ENCODE measurements at places on chromosomes 5 and 9.
A peak's percentile ranks its signal among the peaks of the same experiment; 100 is the strongest.

DNA sequence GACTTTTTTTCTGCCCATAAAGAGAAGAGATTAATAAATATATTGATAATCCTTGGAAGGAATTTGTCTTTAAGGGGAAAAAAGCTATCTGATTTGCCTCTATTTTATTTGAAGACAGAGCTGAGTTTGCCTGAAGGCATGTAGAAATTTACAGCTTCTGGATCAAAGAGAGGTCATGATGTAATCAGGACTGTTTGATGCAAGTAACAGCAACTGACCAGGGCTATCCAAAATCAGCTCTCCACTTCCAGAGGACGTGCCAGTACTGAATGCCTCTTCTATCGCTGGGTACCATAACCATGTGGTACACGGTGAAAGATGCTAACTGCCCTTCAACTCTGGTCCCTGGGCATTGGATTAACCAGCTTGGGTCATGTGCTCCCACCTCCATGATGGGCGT lies 90.6 kb downstream of the ZFAND5 start:
- no peak for DNase-seq

DNA sequence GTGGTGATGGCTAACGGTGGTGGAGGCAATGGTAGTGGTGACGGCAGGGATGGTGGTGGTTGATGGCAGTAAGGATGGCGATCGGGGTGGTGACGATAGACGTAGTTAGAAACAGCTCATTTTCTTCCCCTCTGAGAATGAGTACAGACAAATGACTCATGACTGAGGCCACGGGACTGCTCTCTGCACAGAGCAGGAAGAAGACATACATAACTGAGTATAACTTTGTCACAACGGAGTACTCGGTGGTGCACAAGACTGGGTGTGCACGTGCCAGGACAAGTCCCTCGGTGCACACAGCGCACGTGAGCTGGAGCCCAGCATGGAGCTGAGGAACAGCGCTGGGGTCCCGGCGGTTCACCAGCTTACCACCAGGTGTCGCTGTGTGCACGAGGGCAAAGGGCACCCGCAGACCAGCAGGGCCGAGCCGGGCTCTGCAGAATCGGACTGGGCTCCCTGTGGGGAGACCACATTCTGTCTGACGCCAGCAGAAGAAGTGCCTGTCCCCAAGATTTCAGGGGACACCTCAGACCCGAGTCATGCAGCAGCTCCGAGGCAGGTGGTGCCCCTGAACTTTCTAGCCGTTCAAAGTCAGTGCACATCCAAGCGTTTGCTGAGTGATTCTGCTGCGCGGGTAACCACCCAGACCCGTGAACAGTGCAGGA lies 188.6 kb downstream of the FSTL4 start:
- peak; percentile 46 for DNase-seq

DNA sequence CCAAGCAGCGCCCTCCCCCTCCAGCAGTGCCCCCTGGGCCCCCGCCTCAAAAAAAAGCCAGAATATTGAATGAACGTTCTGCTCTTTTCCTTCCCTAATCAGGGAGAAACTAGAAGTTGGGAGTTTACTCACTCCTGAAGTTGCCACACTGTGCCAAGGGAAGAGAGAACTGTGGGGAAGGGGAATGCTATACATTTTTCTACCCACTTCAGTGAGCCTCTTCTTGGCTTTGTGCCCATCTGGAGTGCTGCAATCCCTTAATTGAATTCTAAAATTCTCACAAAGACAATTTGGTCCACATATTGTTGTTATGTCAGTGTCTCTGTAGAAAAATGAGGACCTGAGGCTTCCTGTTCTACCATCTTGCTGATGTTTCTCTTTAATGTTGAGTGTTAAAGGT lies 443.7 kb downstream of the DIRAS2 start:
- no peak for DNase-seq

GRCh38 chr9:112239284-112239683 lies 64.2 kb upstream of the SUSD1 start:
- DNase-seq, result no peak

- no peak for DNase-seq
These were observed 4.4 kb upstream of the TSPAN17 start for GRCh38 chr5:176642675-176643490.

GRCh38 chr5:6581559-6582426 lies 51.1 kb downstream of the NSUN2 start:
- no peak for DNase-seq

Data from uterus (tissue), 4 donors.